ENCODE measurements at places on chromosomes 12 and 14.

DNA sequence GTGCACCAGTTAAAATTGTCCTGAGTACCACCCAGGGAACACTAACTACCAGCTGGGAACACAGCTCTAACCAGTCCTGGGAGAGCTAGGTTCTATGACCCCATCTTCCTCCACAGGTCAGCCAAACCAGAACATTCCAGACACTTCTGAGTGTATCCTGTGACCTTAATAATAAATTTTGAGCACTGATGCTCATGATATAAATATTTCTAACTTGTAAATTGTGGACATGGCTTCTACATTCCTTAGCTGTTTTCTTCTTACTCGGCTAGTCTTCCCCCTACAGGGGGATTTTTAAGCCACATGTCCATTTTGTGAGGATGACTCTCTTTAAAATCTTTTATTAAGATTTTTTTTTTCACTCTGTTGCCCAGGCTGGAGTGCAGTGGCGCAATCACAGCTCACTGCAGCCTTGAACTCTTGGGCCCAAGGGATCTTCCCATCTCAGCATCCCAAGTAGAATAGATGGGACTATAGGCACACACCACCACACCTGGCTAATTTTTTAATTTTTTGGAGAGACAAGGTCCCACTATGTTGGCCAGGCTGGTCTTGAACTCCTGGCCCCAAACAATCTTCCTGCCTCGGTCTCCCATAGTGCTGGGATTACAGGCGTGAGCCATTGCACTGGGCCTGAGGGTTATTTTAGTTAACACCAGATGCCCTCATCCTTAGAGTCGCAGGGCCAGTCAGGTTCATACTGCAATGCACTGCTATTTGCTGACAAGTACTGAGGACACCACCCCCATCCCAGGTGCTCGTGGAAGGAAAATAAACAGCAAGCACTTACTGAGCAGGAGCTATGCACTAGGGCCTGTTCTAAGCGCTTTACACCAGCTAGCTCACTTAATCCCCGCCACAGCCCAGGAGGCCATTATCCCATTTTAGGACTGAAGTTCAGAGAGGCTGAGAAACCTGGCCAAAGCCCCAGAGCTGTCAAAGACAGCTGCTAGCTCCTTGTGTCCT, 142.6 kb upstream of the NCOR2 start:
- DNase-seq: no peak

GRCh38 chr14:46008348-46008747, 643.2 kb downstream of the RPL10L start:
- DNase-seq: no peak

DNA sequence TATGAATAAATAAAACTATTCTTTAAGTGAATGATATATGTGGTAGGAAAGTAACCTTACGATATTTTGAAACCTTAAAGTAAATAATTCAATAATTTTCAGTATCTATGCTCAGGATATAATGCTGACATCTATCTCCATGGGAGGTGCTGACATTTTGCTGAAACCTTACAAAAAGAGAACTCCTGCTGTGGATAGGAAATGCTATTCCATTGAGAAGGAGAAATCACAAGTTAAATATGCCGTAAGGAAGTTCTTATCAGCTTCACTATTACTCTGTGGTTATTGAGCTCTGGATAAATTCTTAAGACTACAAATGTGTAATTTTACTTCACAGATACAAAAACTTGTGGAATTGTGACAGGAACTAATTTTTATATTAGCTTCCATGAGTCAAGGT, 722.1 kb downstream of the TMTC2 start:
- DNase-seq: no peak

DNA sequence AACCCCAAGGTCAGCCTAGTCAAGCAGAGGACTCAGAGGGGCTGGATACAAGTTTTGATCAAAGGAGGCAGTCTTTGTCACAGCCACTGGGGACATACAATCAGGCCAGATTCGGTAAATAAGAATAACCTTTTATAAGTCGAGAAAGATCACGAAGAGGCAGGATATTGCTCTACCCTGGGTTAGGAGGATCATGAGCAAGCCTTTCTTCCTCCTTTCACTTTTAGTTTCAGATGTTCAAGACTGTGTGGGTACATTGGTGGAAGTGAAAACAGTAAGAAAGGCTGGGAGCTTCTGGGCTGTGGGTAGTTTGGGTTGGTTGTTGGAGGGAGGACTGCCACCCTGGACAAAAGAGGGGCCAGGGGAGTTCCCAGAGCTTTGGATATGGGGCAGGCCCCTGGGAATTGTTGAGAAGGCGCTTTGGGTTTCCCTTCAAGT, 127.7 kb downstream of the SNAPC1 start:
- no peak for DNase-seq

GRCh38 chr12:42382013-42382696, 56.2 kb downstream of the PPHLN1 start:
- no peak for DNase-seq

- no peak for DNase-seq
Measured at GRCh38 chr12:95548056-95548538, 3.2 kb downstream of the USP44 start.

GRCh38 chr14:94052199-94052598, 26.1 kb downstream of the OTUB2 start:
- no peak for DNase-seq

DNA sequence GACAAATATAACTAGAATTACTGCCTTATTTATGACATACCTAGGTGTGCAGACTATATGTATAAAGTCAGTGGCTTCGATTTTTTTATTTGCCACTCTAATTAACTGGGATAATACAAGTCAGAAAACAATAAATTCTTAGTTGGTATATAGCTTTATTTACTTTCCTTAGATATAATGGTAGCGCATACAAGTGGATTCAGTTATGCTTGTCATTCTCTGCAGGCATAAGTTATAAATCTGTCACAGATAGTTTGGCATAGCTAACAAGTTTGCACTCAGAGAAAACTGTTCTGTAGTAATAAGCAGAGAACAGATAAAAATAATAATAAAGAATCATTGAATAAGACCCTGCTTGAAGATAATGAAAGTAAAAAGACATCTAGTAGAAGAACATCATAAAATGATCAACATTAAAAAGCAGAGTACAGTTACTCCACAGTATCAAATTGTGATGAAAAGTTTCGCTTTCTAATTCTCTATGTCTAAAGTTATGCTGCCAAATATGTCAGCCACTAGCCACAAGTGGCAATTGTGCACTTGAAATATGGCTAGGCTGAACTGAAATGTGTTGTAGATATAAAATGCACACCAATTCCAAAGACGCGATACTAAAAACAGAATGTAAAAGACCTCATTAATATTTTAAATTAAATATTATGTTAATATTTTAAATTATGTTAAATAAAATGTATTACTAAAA, 224.1 kb downstream of the SLC25A21 start:
- no peak for DNase-seq

DNA sequence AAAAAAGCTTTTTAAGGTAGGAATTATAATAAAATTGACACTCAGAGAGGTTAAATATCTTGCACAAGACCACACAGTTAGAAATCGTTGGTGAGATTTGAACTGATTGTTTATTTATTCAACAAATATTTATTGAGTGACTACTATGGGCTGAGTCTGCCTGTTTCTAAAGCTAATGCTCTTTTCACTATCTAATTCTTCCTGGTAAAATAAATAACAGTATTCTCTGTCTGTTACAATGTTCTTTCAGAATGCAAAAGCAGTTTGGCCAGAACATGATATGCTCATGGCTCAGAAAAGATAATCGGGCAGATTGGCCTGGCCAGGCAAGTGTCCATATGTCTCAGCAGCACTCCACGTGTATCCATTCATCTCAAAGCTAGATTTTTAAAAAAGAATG, 82.0 kb downstream of the BTG1 start:
- no peak for DNase-seq

- DNase-seq: no peak
Measured at GRCh38 chr12:2240984-2241383, 188.2 kb downstream of the CACNA1C start.

DNA sequence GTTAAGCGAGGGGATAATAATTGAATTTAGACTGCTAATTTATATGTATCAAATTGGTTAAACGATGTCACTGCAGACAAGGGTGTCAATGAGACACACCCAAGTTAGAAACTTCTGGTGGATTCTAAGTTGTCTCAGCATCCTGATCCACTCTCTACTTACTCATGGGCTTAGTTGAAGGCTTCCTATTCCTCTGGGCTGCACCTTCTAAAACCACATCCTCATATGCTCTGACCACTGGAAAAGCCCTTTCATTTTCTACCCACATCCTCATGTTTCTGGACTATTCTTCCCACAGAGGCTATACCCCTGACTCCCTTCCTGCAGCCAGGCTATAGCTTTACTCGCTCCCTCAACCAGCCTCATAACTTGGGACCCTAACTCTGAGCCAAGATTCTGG, 493.8 kb downstream of the VRK1 start:
- DNase-seq: no peak

- no peak for DNase-seq
Measured at GRCh38 chr12:89890161-89890560, 181.5 kb upstream of the ATP2B1 start.

Measured in NCI-H446 (cell line).